Muscle of leg (tissue), 16 donors: ENCODE measurements at places on chromosomes 6 and 20.

DNA sequence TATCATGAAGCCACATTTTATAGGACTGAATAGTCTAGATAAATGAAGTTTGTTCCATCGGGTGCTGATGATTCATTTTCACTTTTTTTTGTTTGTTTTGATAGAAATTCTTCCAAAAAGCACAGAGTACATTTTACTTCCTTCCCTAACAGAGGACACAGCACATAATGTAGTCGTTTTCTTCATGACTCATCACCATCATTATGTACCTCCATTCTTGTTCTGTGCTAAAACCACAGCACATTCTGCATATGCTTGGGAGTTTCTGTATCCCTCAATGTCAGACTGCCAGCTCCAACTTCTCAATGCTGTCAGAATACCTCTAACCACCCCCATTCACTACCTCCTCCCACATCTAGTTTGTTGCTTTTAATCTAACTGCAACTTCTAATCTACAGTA, 1004.9 kb upstream of the ADGRB3 start:
- DNase-seq = peak; percentile 2

- DNase-seq = peak; percentile 3
Observed at GRCh38 chr20:45592574-45593189, 13.6 kb upstream of the WFDC8 start.

- no peak for DNase-seq
Observed at GRCh38 chr20:48942730-48943129, 21.2 kb downstream of the ARFGEF2 start.

DNA sequence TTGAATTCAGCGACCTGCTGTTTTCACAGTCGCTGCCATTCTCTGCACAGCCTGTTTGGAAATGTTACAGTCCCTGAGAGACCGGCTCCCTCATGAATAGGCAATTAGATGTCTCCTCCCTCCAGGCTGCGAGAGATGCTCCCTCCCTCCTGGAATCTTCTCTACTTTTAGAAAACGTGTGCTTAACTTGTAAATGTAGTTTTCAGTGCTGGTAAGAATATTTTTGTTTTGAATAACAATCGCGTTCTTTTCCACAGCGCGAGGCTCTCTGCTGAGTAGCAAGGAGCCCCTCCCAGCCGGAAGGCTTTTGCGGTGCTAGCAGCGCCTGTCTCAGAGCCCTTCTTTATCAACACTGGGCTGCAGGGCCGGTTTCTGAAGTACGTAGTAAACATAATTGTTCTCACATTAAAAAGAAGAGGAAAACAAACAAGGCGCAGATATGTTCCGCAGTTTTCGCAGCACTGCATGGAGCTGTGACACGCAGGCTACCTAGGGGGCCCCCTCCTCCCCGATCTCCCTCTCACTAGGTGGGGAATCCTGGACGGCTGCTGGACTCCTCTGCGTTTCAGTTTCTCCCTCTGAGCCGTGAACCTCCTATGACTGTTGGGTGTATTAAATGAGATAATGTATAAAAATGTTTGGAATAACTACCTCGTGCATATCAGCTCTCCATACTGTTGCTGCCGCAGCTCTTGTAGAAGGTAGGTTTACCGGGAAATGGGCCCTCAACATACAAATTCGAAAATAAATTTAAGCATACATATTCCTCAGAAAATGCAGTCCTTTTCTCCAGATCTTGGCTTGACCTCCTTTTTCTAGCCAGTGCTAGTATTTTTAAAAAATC, 79.0 kb upstream of the SPACA1 start:
- DNase-seq = peak; percentile 31

DNA sequence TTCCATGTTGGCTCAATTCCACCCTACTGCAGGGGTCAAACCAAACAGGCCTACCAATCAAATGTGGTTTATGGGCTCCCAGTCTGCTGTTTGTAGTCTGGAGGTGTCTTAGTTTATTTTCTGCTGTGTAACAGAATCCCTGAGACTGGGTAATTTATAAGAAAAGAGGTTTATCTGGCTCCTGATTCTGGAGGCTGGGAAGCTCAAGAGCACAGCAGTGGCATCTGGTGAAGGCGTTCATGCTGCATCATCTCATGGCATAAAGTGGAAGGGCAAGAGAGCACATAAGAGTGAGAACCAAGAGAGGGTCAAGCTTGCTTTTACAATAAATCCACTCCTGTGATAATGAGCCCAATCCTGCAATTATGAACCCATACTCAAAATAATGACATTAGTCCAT, 85.4 kb downstream of the C6orf52 start:
- DNase-seq = no peak
